ENCODE measurements at places on chromosomes 5 and 9.

DNA sequence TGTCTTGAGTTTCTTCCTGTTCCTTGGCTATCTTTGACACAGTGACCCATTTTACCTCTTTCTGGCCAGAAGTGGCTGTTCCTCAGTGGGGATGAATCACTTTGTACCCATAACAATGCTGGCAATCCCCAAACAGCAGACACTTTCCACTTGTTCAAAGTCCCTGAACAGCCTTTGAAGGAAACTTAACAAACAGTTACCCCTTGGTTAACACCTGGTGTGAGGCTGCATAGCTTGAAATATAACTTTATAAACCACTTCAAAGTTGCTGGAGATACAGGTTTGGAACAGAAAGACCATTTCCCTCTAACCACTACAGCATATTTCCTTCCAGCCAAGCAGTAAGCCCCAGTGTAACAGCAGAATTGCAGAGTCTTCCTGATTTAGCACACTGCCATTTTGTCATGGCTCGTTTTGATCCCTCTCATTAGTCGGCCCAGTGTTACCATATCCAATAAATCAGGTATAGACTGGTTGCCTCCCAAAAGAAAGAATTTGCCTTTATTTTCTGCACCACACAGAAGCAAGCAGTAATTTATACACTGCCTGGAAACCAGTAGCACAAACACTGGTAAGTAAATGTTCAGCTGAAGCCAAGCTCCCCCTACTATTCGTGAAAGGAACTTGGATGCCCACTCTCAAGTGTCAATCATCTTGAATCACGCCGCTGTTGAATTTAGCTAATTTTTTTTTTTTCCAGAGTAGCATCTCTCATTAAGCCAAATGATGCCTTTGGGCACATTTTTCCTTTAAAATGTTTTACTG lies 225.9 kb downstream of the PIK3R1 start:
- ATAC-seq: peak; percentile 53

- no peak for ATAC-seq
These were observed 70.6 kb upstream of the CKMT2 start for GRCh38 chr5:81162501-81162900.

- no peak for ATAC-seq
These were observed 201.3 kb downstream of the CACNA1B start for GRCh38 chr9:138078846-138079245.

DNA sequence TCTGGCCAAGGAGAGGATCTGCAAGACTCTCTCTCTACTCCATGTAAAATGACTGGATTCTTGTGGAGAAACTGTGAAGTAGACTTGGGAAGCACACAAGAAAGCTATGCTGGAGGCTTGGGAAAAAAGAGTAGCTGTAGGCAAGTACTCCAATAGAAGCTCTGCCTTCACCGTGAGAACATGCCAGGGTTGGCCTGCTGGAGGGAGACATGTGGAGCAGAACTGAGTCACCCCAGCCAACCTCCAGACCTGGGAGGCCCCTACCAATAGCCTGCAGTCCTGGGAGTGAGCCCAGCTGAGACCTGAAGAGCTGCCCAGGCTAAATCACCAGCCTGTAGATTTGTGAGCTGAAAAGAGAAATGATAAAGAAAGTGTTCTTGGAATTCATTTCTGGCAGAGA lies 66.6 kb downstream of the DEPDC1B start:
- ATAC-seq: no peak

GRCh38 chr9:80061940-80062339 lies 490.2 kb downstream of the TLE4 start:
- ATAC-seq: no peak

DNA sequence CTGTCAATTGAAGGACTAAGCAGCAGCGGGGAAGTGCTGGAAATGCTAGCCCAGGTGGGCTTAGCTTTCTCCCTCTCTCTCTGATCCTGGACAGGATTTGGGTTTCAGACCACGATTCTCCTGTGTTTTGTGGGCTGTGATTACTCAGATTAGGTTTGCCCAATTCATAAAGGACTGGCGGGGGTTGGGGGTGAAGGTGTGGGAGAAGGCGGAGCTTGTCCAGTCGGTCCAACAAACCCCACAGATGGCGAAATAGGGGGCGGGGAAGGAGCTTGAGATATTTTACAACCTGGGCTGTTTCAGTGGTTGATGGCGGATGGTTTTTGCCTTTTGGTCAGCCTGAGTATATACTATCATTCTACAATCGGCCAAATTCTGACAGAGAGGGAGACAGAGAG lies 35.2 kb downstream of the PCDHAC2 start:
- no peak for ATAC-seq

DNA sequence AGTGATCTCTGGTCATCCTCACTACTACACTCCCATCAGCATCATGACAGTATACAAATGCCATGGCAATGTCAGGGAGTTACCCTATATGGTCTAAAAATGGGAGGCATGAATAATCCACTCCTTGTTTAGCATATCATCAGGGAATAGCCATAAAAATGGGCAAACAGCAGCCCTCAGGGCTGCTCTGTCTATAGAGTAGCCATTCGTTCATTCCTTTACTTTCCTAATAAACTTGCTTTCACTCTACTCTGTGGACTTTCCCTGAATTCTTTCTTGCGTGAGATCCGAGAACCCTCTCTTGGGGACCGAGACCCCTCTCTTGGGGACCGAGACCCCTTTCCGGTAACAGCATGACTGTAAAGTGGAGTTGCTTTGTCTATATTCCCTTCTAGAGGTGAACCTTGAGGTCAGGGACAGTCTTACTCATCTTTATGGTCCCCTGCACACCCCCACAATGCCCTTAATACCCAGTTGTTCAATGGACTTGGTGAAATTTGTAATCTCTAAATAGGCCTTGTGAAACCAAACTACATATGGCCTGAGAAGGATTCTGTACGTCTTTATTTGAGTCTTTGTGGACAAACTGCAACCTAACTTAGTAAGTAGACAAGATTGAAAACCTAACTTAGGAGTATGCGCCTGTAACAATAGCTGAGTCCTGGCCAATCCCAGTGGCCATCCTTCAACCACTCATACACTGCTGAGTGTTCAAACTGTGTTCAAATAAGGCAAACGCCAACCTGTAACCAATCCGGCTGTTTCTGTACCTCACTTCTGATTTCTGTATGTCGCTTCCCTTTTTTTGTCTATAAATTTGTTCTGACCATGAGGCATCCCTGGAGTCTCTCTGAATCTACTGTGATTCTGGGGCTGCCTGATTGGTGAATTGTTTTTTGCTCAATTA lies 32.3 kb upstream of the UBTD2 start:
- no peak for ATAC-seq

- ATAC-seq: no peak
These were observed 14.3 kb upstream of the MARCHF6 start for GRCh38 chr5:10339058-10339811.

DNA sequence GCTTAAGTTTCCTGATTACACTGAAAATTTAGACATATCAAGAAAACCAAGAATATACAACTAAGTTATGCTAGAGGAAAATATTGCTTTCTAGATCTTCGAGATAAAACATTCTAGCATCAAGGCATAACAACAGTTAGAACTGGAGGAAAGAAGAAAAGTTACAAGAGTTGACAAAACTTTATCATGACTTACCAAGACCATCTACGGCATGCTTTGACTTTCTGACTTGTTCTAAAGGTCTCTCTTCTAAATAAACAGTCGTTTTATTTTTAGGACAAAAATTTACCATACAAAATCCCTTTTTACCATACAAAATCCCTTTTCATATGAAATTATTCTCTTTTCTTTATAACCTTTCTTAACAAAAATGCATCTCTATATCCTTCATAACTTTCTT lies 1110.1 kb upstream of the CDH10 start:
- ATAC-seq: no peak

GRCh38 chr9:125760537-125760936 lies 13.4 kb downstream of the PBX3 start:
- ATAC-seq: no peak

DNA sequence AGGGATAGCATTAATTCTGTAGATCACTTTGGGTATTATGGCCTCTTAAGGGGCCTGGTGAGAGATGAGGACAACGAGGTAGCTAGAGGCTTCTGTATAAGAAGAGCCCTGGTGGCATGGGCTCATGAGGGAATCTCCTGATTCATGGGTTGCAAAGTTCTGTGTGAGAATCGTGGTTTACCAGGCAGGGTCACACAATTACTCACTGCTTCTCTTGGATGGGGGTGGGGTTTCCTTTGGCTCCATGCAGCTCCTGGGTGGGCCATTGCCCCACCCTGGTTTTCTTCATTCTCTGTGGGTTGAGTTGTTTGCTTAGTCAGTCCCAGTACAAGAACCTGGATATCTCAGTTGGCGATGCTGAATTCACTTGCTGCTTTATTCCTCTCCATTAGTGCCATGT lies 30.9 kb upstream of the TNFSF15 start:
- no peak for ATAC-seq

GRCh38 chr5:143258559-143259253 lies 144.8 kb downstream of the NR3C1 start:
- no peak for ATAC-seq

Measured in activated CD4-positive, CD25-positive, alpha-beta regulatory T cell treated with anti-CD3 and anti-CD28 coated beads, Interleukin-2, amount 50 U/mL, for 24 hours (primary cell).